CD4-positive, CD25-positive, alpha-beta regulatory T cell (primary cell): ENCODE measurements at places on chromosomes 11 and 22.

DNA sequence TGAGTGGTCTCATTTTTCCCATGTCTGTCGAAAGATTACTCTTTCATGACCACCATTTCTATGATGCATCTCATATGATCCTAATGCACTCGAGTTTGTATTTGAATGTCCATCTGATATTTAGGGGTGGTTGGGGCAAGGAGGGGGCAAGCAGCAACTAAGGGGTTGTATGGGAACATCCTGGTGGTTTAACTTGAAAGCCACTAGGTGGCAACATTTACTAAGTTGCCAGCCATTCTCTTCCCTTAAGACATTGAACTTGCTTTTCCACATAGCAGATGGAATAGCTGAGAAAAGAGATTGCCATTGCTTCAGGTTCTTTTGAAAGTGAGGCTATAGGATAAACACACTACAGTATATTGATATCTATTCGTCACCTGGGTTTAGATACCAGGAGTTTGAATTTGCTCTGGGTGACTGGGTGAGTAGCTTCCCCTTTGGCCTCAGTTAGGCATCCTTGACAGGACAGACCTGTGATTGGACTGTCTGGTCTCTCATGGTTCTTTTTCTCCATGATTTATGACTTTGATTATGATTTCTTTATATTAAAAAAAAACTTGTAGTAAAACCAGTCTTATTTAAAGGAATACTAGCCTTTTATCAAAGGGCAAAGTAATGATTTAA, 32.4 kb downstream of the NF2 start:
- DNase-seq, result peak; percentile 38

DNA sequence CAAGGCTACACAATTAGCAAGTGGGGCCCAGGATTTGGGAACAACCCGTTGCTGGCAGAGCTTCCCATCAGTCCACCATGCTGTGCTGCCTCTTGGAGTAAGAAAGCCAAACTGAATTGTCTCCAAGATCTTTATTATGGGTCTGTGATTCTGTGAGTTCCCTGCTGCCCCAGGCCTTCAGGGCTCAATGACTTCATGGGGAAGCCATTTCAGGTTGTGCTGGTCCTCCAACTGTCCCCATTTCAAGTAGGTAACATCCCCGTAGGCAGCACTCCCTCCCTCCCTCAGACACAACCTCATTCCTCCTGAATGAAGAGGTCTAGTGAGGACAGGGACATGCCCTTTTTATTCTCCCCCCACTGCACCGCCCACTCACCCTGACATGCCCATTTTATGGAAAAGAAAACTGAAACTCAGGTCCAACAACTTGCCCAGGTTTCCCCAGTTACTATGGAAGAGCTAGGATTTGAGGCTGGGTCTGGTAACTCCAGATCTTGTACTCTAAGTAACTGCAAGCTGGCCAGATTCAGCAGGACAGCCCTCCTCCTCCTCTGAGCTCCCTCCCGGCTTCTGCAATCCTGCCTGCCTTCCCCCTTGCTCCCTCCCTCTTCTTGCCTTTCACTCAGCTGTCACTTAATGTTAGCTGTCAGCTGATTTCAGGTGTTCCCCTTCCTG, 8.2 kb upstream of the YWHAH start:
- DNase-seq, result no peak

DNA sequence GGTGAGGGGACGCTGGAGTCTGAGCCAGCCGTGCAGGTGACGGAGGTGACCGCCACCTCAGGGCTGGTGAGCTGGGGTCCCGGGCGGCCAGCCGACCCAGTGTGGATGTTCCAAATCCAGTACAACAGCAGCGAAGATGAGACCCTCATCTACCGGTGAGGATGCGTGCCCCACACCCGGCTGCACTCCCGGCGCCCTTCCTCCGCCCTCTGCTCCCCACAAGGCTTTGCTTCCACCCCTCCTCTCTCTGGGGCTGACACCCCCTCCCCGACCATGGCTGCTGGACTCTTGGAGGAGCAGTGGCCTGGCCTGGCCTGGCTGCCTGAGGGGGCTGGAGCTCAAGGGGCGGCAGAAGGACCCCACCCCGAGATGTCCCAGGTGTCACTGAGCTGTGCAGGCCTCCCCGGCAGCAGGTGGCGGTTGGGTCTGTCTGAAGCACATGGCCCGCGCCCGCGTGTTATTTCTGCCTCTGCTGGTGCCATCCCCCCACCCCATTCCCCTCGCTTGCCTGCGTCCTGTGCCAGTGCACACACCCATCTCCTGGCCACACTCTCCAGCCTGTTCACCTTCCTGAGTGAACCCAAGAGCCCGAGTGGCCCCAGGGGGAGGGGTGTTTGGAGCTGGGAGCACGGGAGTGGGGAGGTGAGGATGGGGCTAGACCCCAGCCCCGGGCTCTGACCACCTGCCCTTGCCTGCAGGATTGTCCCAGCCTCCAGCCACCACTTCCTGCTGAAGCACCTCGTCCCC, 2.2 kb downstream of the LRFN4 start:
- no peak for DNase-seq

DNA sequence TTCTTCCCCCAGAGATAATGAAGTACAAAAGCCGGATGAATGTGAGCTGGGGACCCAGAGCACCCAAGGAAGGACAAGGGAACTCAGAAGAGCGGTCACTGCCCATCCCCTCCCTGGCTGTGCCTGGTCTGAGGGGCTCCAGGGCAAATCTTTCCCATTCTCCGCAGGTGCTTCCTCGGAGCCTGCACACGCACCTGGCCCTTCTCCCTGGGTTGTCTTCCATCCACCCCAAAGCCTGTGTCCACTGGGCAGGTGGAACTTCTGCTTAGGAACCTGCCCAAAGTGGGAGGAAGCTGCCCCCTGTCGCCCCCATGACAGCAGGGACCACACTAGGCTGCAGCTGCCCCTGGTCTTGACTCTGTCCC, 121.0 kb upstream of the FGF3 start:
- no peak for DNase-seq
